ENCODE measurements at places on chromosomes 6 and 20. TPM values are rescaled to one million over a fixed set of nuclear protein-coding genes. Genes with fewer than 3 reads are reported as not detected.

METTL24 gene
- total RNA-seq, result not detected

TCP11 gene
- total RNA-seq, result not detected

HLA-DQA1 gene
- total RNA-seq, result not detected

LPA gene
- not detected for total RNA-seq

PPARD gene
- total RNA-seq, result 13.7 TPM

DEFB132 gene
- not detected for total RNA-seq

MAS1 gene
- not detected for total RNA-seq

GRM4 gene
- total RNA-seq, result not detected

DNA sequence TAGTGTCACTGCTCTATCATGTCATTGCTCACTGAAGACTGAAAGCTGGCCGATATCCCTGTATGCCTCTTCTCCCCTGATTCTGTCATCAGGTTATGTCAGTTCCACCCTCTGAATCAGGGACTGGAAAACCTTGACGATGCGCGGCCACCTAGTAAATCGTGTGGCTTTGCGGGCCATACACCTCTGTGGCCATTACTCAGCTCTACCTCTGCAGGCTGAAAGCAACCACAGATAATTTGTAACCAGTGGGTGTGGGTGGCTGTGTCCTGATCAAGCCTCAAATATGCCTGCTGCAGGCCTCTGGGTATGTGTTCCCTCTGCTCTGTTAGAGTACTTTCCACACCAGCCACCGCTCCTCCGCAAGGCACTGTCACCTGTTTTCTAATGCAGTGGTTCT lies 105.2 kb downstream of the GMPR start:
- DNase-seq, result no peak

DNA sequence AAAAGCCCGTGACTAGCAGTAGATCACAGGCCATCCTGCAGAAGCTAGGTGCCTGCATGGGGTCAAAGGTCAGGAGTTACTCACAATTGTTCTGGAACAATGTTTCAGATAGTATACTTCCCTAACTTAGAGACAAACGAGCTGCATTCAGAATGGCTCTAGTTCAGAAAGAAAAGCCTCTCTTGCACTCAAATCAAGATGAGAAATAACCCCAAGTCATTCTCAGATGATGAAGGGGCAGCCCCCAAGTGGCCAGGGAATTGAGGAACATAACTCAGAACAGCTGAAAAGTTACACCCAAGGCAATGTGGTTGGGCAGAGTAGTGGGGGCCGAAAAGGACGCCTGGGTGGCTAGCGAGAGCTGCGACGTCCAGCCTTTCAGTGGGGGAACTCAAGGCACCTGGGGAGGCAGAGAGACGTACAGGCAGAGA lies 27.8 kb downstream of the FYN start:
- DNase-seq, result no peak

DNA sequence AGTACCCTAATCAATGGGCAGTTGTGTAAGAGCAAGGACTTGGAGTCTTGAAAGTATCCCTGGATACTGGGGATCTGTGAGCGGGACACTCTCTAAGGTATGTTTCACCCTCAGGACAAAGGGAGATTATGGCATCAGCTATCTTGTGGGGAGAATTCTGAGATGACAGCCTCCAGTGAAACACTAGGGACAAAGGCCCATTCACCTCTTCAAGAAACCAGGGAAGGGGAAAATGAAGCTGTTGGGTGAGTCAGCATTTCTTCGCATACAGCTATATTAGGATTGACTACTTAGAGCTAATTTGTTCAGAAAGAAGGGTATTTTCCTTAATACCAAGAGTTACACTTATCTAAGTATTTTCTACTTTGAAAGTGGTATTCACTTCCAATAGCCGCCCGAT lies 35.9 kb downstream of the OPN5 start:
- DNase-seq, result no peak

DNA sequence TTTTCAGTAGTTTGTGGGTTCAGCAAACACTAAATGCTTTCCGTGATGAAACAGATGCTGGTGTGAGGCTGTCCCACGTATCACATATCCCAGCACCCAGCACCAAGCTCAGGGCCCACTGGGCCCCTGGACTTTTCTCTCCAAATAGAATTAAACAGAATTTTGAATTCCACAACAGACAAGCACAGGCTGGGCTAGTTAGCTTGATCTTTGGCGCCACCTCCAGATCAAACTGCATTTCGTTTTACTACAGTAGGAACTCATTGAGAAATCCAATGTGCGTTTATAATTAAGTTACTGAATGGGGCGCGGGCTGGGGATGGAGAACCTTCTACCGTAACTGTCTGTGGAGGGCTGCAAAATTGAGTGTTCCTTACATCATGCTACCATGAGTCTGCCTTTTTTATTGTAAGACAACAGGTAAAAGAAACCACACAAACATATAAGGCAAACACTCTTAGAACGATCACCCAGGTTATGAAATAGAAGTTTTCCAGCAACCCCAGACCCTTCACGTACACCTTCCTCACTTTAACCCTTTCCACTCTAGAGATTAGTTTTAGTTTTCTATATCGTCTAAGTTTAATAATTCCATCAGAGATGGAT lies 107.8 kb downstream of the ZFP64 start:
- DNase-seq, result peak; percentile 95

- no peak for DNase-seq
Observed at GRCh38 chr6:11714116-11714797, 64.3 kb downstream of the ADTRP start.

DNA sequence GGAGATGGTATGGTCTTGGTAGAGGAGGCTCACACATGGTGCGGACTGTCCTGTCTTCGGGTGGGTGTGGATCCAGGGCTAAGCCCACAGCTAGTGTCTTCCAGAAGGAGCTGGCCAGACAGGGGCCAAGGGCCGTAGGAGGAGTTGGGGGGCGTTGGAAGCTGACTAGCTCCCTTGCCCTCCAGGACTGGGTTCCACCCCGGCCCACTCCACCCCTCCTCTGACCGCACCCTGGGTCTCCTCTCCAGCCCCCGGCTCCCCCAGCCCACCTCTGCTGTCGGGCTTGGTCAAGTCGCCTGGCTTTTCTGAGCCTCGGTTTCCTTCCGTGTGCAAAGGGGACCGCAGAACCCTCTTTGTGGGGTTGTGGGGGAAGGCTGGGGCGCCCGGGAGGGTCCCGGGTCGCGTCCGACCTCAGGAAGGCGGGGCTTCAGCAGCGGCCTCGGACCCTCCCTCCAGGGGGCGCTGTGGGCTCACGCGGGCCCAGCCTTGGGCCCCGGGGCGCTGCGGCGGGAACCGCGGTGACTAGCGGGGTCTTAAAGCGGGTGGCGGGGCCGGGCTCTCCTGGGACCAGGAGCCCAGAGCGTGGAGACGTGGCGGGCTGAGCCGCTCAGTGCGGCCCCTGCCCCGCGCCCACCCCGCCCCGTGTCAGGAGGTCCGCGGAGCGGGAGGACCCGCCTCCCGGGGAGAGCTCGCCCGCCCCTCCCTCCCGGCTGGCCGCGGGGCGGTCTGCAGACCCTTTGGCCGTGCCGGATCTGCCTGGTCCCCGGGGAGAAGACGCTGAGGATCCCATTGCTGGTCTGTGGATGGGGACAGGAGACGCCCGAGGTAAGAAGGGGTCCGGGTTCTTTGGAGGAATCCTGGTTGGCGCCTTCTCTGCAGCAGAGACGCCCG lies 5.4 kb downstream of the NPBWR2 start:
- no peak for DNase-seq

GRCh38 chr6:37061157-37061804 lies 55.8 kb downstream of the FGD2 start:
- no peak for DNase-seq

DNA sequence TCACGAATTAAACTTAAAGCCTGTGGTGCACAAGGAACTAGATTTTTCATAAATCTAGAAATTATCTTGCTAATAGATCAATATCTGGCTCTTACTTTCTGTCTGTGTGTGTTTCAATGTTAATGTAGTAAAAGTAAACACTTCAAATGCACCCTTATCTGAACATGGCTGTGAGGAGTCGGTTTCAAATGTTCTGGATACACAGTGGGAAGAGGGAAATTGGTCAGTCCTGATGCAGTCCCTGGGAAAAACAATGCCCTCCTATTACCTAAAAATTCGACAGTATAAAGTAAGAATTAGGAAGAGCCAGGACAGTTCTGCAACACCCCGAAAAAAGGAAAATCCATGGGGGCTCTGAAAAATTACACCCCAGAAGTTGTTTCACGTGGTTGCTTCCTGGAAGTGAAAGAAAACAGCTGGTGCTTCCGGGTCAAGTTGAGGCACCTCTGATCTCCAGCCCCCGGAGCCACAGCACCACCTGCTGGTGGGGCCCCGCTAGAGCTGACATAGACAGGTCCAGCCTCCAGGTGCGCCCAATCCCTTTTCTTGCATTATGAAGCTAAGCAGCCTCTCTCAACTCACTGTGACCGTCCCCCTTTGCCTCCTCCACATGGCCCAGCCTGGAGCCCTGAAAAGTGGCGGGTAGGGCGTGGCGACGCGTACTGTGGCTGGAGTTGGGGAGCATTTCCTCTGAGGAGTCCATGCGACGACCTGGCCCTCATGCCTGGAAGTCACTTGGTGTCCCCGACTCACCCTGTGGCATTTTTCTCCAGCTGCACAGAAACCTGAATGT lies 8.3 kb downstream of the SEMG2 start:
- DNase-seq, result peak; percentile 86

GRCh38 chr20:49469060-49469459 lies 13.4 kb downstream of the KCNB1 start:
- no peak for DNase-seq

- DNase-seq, result peak; percentile 70
Observed at GRCh38 chr6:137799950-137800568, 67.0 kb upstream of the TNFAIP3 start.

DNA sequence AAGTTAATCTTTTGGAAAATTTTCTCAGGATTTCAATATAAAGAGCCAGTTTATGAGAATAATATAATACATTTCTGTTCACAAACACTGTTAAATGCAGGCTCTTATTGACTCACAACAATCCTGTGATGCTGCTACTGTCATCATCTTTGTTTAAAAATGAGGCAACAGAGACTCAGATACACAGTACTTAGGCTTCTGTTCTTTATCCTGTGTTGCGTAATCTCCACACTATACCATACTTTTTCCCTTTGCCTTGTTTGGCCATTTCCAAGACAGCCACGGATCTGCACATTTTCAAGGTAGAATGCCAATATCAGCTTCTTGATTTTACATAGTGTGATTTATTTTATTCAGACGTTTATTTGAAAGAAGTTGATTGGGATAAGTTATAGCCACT lies 699.0 kb upstream of the CITED2 start:
- no peak for DNase-seq

DNA sequence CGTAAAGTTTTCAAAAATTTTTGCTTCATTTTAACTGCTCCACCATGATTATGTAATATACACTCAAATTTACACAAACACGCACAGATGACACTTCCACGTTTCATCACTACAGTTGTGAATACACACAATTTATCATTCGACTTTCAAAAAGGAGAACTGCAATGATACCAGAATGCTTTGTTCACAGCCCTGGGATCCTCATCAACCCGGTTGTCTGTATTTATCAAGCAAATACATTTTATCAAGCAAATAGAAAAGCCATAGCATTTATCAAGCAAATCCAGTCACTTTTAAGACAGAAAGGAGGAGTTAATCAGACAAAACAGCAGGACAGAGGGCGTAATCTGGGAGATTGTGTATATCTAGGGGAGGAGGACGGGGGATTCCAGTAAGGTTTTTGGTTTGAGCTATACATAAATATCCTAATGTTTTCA lies 20.3 kb upstream of the ABT1 start:
- DNase-seq, result no peak

DNA sequence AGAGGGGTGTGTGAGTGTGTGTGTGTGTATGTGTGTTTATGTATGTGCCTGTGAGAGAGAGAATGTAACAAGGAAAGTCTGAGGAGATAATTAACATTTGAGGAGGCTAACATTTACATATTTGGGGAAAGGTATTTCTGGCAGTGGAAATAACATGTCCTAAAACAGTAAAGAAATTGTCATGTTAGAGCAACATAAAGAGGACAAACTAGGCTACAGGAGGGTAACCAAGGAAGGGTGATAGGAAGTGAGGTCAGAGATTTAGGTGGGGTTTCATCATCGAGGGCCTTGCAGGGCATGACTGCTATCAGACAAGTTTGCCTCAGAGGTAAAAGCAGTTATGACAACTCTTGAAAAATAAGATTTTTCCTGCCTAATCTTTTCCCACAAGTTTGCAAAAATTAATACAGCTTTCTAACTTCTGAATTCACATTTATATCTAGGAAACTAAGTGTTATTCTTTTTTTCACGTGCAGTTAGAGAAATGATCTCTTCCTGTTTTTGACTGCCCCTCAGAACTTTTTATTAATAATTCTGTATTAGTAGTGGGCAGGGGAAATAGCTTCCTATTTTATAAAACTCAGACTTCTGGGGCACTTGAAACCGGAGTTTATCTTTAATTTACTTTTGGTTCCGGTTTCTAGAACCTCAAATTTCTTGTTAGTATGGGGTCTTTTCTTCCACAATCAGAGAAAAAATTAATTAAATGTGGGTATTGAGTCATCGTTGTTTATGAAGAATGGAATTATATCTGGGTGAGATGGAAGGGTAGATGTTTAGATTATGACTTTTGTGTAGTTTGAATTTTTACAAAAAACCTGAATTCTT lies 30.5 kb upstream of the RHAG start:
- DNase-seq, result no peak

GRCh38 chr6:154399097-154399496 lies 42.5 kb upstream of the IPCEF1 start:
- no peak for DNase-seq

- no peak for DNase-seq
Observed at GRCh38 chr6:135104199-135104598, 49.6 kb upstream of the HBS1L start.

DNA sequence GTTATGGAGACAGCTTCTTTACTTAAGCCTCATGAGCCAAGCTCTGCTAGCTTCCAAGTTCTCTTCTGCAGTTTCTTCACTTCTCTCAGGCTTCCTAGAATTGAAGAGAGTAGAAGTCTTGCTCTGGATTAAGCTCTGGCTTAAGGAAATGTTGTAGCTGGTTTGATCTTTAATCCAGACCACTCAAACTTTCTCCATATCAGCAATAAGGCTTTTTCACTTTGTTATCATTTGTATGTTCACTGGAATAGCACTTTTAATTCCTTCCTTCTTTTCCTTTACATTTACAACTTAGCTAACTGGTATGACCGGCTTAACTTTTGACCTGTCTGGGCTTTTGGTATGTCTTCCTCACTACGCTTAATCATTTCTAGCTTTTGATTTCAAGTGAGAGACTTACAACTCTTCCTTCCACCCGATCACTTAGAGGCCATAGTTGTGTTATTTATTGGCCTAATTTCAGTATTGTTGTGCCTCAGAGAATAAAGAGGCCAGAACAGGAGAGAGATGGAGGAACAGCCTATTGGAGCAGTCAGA lies 236.6 kb upstream of the BMP2 start:
- DNase-seq, result peak; percentile 14

DNA sequence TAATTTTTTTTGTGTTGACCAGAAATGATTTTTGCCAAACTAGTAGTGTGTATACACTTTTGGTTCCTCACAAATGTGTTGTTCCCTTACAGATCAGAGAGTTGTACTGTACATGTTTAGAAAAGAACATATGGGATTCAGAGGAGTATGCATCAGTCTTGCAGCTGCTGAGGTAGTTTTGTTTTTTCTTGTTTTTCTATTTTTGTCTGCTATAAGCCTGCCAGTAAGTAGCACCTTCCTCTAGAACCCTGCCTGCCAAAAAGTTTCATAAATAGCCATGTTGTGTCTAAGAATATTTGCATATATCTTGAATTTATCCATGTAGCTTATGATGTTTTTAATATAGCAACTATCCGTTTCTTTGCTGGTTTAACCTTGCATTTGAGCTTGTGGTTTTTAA lies 46.4 kb downstream of the ORC3 start:
- no peak for DNase-seq

GRCh38 chr20:48745330-48745729 lies 82.5 kb downstream of the PREX1 start:
- no peak for DNase-seq

All from HT-29 (cell line).